ENCODE measurements at places on chromosomes 3 and 15.

- no peak for DNase-seq
These were observed 39.8 kb downstream of the CD47 start for GRCh38 chr3:108051005-108051404.

DNA sequence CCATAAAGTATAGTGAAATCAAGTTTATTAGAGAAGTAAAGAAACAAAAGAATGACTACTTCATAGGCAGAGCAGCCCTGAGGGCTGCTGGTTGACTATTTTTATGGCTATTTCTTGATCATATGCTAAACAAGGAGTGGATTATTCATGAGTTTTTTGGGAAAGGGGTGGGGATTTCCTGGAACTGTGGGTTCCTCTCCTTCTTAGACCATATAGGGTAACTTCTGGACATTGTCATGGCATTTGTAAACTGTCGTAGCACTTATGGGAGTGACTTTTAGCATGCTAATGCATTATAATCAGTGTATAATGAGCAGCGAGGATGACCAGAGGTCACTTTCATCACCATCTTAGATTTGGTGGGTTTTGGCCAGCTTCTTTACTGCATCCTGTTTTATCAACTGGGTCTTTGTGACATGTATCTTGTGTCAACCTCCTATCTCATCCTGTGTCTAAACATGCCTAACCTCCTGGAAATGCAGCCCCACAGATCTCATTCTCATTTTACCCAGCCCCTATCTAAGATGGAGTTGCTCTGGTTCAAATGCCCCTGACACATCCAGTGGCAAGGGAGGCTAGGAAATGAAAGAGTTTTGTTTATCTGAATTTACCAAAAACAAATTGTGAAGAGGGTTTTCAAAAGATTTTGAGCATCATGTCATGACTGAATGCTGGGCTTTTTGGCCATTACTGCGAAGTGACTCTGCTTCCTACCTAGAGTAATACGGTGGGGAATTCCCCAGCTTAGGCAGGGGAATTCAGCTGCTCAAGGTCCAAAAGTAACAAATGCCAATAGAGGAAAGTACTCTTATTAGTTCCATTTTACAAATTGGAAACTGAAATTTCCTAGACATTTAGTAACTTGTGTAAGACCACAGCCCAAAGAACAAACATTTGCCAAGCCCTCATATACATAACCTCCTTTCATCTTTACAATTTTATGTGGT lies 6.2 kb upstream of the SPSB4 start:
- DNase-seq = no peak

DNA sequence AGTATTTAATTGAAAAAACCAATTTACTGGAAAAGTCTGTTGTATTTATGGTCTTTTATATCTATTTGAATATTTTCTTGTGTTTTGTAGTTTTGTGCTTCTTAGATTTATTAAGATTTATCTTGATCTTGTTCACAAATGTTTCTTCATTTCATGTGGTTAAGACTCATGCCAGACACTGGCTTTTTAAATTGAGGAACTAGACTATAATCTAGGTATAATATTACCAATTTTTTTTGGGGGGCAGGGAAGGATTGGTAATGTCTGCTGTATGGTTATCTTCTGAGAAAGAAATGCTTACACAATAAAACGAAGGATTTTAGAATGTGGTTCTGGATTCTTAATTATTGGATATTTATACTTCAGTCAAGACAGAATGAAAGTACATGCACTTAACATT lies 24.9 kb downstream of the AP4E1 start:
- DNase-seq = peak; percentile 80

DNA sequence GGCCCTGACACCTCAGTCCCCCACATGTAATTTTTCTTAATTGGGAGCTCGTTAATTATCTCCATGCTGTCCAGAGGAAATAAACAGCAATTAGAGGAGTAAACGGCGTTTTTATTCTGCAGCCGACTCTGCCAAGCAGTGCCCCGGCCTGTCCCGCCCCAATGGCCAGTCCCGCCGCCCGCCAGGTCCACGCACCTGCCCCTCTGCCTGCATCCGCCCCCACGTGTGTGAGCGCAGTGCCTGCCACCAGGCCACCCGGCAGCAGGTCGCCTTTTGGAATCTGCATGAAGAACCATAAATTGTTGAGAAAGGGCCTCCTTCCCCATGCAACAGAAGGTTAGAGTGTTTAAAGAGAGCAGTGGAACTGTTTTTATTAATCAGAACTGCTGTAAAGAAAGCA lies 87.5 kb upstream of the LINGO1 start:
- DNase-seq = no peak

DNA sequence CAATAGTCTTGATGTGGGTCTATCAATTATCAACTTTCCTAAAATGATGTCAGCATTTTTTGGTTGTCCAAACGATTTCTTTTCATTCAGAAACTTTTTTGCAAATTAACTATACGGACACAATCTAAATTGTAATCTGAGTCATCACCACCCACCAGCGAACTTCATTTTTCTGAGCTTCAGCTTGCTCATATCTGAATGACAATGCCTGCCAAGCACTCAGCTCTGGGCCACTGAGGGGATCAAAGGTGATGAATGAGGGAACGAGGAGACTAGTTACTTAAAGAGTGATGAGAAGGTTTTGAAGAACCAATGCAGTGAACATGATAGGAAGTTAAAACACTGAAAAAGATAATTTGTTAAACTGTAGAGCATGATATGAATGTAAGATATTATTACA lies 14.9 kb upstream of the TBC1D23 start:
- no peak for DNase-seq

GRCh38 chr15:34733621-34734020 lies 21.2 kb downstream of the GJD2 start:
- DNase-seq = no peak

- no peak for DNase-seq
These were observed 598 bp upstream of the GJD2 start for GRCh38 chr15:34755419-34755773.

GRCh38 chr15:91867581-91868026 lies 14.1 kb downstream of the SLCO3A1 start:
- DNase-seq = no peak

- DNase-seq = peak; percentile 64
These were observed 250.0 kb upstream of the PROK2 start for GRCh38 chr3:72034986-72035385.

- no peak for DNase-seq
These were observed 28.5 kb upstream of the POLG start for GRCh38 chr15:89363133-89363532.

GRCh38 chr3:143970773-143971358 lies 757 bp upstream of the DIPK2A start:
- DNase-seq = peak; percentile 74

DNA sequence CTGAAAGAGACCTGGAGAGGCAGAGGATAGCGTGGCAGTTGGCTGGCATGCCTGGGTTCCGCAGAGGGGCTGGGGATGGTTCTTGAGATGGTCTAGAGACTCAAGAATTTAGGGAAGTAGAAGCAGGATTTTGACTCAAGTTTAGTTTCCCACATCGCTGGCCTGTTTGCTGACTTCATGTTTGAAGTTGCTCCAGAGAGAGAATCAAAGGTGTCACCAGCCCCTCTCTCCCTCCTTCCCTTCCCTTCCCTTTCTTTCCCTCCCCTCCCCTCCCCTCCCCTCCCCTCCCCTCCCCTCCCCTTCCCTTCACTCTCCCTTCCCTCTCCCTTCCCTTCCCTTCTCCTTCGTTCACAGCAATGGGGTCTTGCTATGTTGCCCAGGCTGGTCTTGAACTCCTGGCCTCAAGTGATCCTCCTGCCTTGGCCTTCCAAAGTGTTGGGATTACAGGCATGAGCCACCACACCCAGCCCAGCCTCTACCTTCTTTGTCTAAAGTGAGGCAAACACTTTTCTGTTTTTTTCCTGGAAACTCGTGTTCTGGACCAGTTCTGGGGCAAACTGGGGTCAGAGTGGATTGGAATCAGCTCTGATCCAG lies 10.2 kb downstream of the CHRD start:
- DNase-seq = no peak

DNA sequence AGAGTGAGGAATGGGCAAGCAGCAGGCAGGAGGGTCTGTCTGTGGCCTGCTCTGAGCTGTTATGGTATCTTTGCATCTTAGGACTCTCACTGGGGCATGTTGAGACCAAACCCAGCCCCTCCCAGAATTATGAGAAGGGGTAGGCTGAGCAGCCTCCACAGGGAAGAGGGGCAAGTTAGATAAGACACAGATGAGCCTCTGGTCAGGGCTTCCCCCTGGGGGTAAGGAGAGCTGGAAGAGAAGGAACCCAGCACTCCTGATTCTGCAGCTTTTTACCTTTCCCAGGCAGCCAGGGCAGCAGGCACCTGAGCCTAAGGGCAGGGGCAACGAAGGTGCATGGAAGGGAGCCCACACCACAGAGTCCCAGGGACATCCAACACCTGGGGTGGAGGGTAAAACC lies 19.3 kb downstream of the DUOX1 start:
- no peak for DNase-seq

DNA sequence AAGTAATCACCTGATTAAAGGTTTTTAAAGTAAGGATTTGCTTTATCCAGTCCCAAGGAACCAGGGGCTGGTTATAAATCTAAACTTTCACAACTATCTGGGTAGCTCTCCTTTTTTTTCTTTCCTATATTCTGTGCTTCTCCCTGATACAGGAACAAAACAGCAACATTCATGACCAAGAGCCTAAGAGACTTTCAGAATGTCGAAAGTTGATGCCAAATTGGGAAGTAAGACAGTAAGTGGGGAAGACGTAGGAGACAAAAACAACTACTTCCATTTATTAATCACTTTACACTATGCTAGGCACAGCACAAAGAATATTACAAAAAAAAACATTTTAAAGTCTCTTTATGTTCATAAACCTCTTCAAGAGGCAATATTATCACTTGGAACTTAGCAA lies 211.6 kb downstream of the MAGI1 start:
- DNase-seq = no peak

DNA sequence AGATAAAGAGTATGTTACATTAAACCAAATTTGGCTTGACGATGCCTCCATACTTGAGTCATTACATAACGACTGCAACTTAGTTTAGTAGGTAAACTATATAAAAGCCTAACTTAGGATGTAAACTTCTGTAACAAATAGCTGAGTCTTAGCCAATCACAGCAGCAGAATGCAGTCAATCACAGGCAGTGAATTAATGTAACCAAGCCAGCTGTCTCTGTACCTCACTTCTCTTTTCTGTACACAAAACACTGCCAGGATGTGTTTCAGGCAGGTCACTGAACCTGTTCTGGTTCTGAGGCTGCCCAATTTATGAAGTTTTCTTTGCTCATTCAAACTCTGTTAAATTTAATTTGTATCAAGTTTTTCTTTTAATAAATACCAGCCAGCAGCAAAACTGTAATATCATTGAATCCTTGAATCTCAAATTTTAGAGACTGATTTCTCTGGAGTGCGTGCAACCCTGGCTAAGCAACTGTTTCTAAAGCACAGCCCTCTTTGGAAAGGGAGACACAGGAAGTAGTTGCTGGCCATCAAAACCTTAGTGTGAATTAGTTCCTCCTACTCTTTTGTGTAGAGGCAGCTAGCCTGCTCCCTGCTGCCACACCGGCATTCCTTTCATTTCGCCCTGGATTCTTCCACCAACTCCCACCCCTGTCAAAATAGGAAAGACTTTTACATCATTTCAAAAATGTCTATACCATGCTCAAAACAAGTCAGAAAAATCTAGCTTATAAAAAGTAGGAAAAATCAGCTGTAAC lies 15.2 kb downstream of the RFTN1 start:
- no peak for DNase-seq

- peak; percentile 69 for DNase-seq
These were observed 20.9 kb downstream of the TRPM1 start for GRCh38 chr15:31080591-31081014.

GRCh38 chr3:53142986-53143385 lies 12.8 kb upstream of the RFT1 start:
- peak; percentile 58 for DNase-seq

GRCh38 chr3:20310629-20311028 lies 124.6 kb upstream of the SGO1 start:
- no peak for DNase-seq

DNA sequence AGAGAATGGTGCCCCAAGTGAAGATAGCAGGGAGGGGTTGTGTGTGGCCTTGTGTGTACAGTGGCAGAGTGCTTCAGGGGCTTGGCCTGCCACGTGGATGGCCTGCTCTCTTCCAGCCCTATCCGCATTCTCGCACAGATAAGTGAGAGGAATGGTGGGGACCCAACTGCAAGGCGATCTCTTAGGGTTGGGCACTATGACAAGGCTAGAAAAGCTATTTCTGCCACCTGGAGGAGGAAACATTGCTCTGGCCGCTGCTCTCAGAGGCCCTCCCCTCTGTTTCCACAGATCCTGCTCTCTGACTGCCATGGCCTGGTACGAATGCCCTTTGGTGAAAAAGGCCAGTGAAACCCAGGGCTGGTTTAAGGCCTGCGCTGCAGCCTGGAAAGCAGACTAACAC lies 20.6 kb downstream of the EEFSEC start:
- DNase-seq = peak; percentile 37

- DNase-seq = no peak
These were observed 656.6 kb upstream of the ADAMTS9 start for GRCh38 chr3:65344444-65344843.

DNA sequence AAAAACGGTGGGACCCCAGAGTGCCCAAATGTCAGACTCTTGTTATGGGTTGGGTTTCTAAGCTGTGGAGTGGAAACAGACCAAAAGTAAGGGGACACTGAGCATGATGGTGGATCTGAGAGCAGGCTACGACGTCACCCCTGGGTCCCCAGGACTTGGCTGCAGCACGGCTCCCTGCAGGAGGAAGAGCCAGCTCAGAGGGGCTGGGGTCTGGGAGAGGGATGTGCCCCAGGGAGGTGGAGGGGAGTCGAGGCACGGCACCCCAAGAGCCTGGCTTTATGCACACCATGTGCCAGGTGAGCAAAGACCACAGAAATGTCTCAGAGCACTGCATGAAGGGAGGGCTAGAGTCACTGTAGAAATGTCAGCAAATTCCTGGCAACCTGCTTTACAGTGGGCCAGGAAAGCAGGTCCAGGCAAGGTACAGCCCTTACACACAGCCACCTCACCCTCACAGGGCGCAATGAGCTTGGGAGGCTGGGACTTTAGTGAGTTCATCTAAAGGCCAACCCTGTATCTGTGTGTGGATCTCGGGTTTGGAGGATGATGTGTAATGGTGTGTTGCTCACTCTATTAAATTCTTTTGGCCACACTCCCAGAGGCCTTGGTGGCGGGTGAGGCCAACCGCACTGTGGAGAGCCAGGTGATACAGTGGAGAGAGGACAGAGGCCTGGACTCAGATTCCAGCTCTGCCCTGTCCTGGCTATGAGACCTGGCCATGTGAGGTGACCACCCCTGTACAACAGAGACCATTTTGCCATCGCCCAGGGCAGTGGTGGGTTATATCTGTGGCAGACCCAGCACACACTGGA lies 14.1 kb downstream of the CTSH start:
- peak; percentile 36 for DNase-seq
